ENCODE measurements at places on chromosomes 4 and X. TPM values are rescaled to one million over a fixed set of nuclear protein-coding genes. Genes with fewer than 3 reads are reported as not detected.

The RHOXF2 gene
- total RNA-seq, result not detected

The AR gene
- 0.05 TPM for total RNA-seq

GRCh38 chrX:111309083-111309482 is 38.8 kb upstream of the CAPN6 start:
- no peak for DNase-seq

The RHOXF1 gene
- total RNA-seq, result 0.41 TPM

DNA sequence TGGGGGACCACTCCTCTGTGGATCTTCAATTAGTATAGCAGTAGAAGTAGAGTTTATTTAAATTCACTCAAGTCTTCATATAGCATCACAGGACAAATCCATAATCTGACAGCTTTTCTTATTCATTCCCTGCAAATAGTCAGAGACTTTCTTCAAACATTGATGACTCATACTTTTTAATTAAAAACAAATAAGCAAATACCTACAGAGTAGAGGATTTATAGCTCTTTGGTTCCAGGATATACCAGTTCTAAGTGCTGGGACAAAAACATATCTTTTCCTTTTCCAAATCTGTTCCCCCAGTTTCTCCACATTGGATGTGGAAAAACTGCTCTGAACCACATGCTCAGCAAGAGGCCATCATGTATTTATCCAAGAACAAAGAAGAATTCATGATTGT is 24.1 kb downstream of the EMCN start:
- no peak for DNase-seq

GRCh38 chrX:100720301-100720700 is 11.6 kb downstream of the SYTL4 start:
- no peak for DNase-seq

DNA sequence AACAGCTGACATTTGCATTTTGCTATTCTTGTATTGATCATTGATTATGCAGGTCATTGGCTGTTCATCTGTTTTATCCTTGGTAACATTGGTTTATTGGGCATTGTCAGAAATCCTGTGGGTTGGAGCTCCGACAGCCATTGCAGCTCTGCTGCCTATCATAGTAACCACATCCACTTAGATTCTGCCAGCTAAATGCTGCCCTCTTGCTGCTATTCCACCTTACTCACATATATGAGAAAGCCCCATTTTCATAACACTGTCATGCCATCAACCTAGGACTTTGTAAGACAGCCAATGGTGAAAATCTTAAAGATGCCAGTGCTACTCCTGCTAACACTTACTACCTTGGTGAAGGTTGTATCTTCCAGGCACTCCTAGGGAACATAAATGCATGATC is 187.3 kb upstream of the CXCL13 start:
- DNase-seq, result no peak

The HSPA4L gene
- 21.5 TPM for total RNA-seq

The AKAP14 gene
- total RNA-seq, result 0.28 TPM

- DNase-seq, result peak; percentile 54
Observed at GRCh38 chrX:154515966-154516655, at the start of gene FAM3A. Gene FAM3A (minus strand): TSS chrX:154516232. CDS start chrX:154515772, 460 bp downstream.

- no peak for DNase-seq
Observed at GRCh38 chr4:18057821-18058533, 36.4 kb upstream of the LCORL start.

DNA sequence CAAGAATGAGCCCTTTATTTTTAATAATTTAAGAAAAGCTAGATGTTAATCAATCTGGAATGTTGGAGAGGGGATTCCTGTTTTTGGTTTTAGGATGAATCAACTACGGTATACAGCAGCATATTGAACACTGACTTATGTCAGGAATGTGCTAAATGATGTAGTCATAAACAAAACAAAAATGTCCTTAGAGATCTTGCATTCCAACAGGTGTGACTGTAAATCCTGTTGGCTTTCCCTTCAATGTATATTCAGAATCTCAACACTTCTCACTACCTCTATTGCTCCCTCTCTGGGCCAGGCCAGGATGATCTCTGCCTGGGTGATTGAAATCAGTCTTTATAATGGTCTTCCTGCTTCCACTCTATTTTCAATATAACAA is 37.8 kb upstream of the BDH2 start:
- DNase-seq, result no peak

- DNase-seq, result no peak
Observed at GRCh38 chr4:165450871-165451270, 72.1 kb downstream of the CPE start.

The ACE2 gene
- not detected for total RNA-seq

The CYSLTR1 gene
- total RNA-seq, result not detected

DNA sequence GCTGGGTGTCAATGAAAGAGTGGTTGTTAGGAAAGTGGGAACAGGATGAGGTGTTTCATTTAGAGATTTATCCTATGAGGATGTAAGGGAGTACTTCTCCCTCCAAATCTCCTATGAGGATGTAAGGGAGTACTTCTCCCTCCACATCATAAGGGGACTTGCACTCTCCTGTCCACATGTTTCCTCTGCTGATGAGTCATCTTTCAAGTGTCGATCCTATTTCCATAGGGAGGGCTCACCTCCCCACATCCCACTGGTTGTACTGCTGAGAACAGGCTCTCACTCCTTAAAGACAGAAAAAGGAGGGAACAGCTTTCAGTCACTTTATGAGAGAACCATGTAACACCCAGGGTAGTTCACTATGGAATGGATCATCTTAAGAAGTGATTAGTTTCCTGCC is 65.0 kb downstream of the INPP4B start:
- no peak for DNase-seq

GRCh38 chr4:158813113-158813512 is 44.3 kb downstream of the FNIP2 start:
- no peak for DNase-seq

The PYURF gene
- 37.6 TPM for total RNA-seq

The PPM1K gene
- total RNA-seq, result 2.1 TPM

GRCh38 chr4:89305712-89306437 is 1.7 kb downstream of the GPRIN3 start:
- no peak for DNase-seq

The STS gene
- total RNA-seq, result 2.0 TPM

DNA sequence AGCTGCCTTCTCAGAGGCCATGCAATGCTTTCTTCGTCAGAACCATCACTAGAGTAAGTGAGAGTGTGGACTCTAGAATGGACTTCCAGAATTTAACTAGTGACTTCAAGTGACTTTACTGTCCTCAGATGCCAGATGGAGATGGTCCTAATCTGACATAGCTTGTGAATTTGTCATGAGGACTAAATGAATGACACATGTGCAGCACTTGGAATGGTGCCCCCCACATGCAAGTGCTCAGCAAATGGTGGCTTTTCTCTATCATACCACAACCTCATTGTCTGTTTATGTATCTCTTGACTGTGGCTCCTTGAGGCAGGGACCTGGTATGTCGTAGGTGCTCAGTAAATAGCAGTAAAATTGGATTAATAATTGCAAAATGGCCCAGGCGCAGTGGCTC is 91.6 kb upstream of the STX18 start:
- no peak for DNase-seq

The SLC25A4 gene
- total RNA-seq, result 18.6 TPM

The ATP1B4 gene
- total RNA-seq, result not detected

The CLDN24 gene
- not detected for total RNA-seq

The OCRL gene
- 53.7 TPM for total RNA-seq
